ENCODE measurements at places on chromosomes 3 and 15. TPM values are rescaled to one million over a fixed set of nuclear protein-coding genes. Genes with fewer than 3 reads are reported as not detected.
A peak's percentile ranks its signal among the peaks of the same experiment; 100 is the strongest.

DNA sequence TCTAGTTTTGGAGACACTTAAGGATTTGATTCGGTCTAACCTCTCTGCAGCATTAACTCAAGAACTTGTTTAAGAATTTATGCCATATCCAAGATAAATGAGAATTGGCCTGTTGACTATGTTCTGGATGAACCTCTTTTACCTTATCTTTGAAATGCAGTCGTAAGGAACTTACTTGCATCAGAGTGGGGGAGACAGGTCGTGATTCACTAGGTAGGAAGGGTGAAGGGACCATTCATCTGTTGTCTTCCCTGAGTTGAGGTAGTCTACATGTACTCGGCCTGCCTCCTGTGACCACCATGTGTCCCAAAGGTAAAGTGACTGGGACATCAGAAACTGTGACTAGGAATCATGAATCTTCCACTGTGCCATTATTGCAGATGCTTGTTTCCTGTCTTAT, 248.0 kb upstream of the P2RY1 start:
- no peak overlapping the region for H3K27ac ChIP-seq
- H3K4me1 ChIP-seq, result no peaks in the 10 kb centered on the region
- no peak overlapping the region for H3K4me3 ChIP-seq
- H3K36me3 ChIP-seq, result no peaks in the 10 kb centered on the region

- H3K4me3 ChIP-seq, result no peak overlapping the region
- H3K27ac ChIP-seq, result no peak overlapping the region
- H3K4me1 ChIP-seq, result peaks cover 6% of the 10 kb centered on the region
- DNase-seq, result no peak
- no peaks in the 10 kb centered on the region for H3K27me3 ChIP-seq
Measured at GRCh38 chr3:113659101-113659541, 37.3 kb downstream of the USF3 start.

- no peak overlapping the region for H3K4me3 ChIP-seq
- peaks cover 1% of the 10 kb centered on the region for H3K27me3 ChIP-seq
- no peak overlapping the region for H3K27ac ChIP-seq
Measured at GRCh38 chr3:53089511-53089910, 40.7 kb downstream of the RFT1 start.

GRCh38 chr15:88490036-88490435, 22.5 kb downstream of the MRPS11 start:
- no peak for DNase-seq
- no peaks in the 10 kb centered on the region for H3K36me3 ChIP-seq
- no peak overlapping the region for H3K4me3 ChIP-seq
- no peaks in the 10 kb centered on the region for H3K4me1 ChIP-seq
- H3K27ac ChIP-seq, result no peak overlapping the region

DNA sequence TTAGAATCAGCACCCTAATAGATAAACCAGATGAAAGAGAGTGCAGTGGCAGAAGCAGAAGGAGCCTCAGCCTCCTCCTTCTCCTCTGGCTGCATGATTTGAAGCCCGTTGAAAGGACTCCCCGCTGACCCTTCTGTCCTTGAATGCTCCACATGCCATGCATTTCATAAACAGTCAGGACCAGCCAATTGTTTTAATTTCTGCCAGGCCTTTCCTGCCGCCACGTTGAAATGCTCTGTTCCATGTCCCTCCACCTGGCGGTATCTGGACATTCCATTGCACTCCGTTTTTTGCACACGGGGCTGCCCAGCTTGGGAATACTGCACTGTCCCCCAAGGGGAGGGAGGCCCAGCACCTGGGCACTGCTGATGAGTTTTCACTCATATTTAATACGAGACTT, 35.2 kb upstream of the GLCE start:
- no peak overlapping the region for H3K27ac ChIP-seq
- H3K27me3 ChIP-seq, result peaks cover 6% of the 10 kb centered on the region
- no peaks in the 10 kb centered on the region for H3K4me1 ChIP-seq
- no peaks in the 10 kb centered on the region for H3K36me3 ChIP-seq
- no peak overlapping the region for H3K4me3 ChIP-seq

GRCh38 chr15:33358306-33358705, 47.5 kb downstream of the RYR3 start:
- peaks cover 5% of the 10 kb centered on the region for H3K27me3 ChIP-seq
- H3K4me3 ChIP-seq, result no peak overlapping the region
- H3K4me1 ChIP-seq, result no peaks in the 10 kb centered on the region

GRCh38 chr15:31332020-31332680, 5.5 kb downstream of the KLF13 start:
- H3K4me1 ChIP-seq, result peaks cover 86% of the 10 kb centered on the region
- H3K36me3 ChIP-seq, result no peaks in the 10 kb centered on the region
- H3K27ac ChIP-seq, result peak overlapping the region; percentile 95

GRCh38 chr3:51176923-51177322, 208.2 kb upstream of the MANF start:
- no peak overlapping the region for H3K4me3 ChIP-seq
- no peak for DNase-seq
- H3K36me3 ChIP-seq, result peaks cover 18% of the 10 kb centered on the region
- no peaks in the 10 kb centered on the region for H3K4me1 ChIP-seq

DNA sequence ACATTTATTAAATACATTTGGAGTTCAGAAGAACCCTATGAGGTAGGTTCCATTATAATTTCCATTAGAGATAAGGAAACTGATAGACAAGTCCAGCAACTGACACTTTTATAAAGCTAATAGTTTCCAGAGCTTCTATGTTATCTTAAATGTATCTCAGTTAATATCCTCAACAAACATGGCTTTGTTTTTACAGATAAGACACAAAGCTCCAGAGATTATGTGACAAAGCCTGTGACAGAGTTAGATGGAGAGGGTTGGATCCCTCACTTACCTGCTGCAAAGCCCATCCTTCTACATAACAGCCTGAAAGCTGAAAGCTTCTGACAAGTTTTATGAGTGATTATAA, 473 bp upstream of the COMMD2 start:
- peaks cover 16% of the 10 kb centered on the region for H3K36me3 ChIP-seq
- H3K27ac ChIP-seq, result peak overlapping the region; percentile 88
- H3K4me1 ChIP-seq, result peaks cover 52% of the 10 kb centered on the region
- H3K4me3 ChIP-seq, result peak overlapping the region; percentile 97

DNA sequence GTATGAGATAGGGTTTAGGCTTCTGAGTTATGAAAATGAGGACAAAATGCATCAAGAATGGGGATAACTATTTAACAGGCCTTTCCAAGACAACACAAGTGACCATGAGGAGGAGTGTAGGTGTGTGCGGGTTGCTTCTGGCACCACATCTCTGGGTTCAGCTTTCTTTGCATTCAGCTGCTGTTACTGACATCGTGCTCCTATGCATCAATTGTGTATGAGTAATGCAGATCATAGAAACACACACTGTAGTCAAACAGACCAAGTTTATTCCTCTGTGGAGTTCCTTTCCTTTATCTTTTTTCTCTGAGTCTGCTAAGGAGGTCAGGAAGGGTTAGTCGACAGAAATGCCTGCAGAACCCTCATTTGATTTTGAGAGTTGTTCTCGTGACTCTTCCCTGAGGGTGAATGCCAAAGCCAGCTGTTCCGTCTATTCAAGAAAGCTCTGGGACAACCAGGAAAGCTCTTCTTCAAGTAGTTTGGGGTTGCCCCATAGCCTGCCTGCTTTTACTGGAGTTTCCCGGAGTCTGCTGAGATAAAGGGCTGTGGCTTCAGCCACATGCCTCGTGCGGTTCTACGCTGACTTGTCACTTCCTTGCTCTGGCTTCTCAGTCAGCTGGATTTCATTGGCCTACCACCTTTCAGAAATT, 136.7 kb upstream of the TLE3 start:
- H3K4me3 ChIP-seq, result no peak overlapping the region
- peaks cover 41% of the 10 kb centered on the region for H3K4me1 ChIP-seq
- H3K27me3 ChIP-seq, result peaks cover 16% of the 10 kb centered on the region

DNA sequence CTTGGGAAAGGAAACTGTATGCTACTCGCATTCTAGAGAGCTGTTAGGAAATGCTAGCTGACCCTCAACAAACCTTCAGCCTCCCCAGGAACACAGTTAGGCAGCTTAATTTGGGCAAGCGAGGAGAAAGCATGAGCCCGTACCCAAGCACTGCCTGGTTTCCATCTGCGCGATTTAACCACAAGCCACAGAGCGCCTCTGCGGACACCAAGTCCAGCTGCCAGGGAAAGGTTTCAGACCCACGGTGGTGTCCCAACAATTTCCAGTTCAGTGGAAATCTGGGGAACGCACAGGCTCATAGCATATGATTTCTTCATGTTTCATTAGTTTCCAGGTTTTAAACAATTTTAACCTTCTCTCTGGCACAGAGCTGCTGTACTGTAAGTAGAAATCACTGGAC, 617.6 kb downstream of the FHIT start:
- H3K36me3 ChIP-seq, result no peaks in the 10 kb centered on the region
- H3K4me3 ChIP-seq, result no peak overlapping the region
- H3K27ac ChIP-seq, result no peak overlapping the region
- H3K27me3 ChIP-seq, result no peaks in the 10 kb centered on the region
- H3K4me1 ChIP-seq, result no peaks in the 10 kb centered on the region

- no peak overlapping the region for H3K27ac ChIP-seq
- no peak overlapping the region for H3K4me3 ChIP-seq
- DNase-seq, result no peak
- H3K4me1 ChIP-seq, result peaks cover 2% of the 10 kb centered on the region
- H3K36me3 ChIP-seq, result peaks cover 3% of the 10 kb centered on the region
Measured at GRCh38 chr3:24519368-24520100, 24.9 kb upstream of the THRB start.

DNA sequence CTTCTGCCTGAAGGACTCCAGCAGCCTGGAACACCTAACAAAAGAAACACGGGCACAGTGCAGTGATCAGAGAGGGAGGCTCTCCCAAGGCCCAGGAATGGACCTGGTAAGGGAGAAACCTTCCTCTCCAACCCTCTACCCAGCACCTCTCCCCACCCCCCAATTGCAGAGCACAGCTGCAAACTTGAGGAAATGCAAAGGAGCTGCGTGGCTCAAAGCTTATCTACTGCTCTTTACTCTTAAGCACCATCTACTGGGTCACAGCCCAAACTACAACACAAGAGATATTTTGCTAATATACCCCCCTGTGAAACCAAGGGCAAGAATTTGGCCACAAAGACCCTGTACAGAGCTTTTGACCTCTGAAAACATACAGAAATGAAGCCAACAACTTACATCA, 328.3 kb downstream of the OXSM start:
- no peaks in the 10 kb centered on the region for H3K4me1 ChIP-seq
- no peaks in the 10 kb centered on the region for H3K36me3 ChIP-seq
- peaks cover 2% of the 10 kb centered on the region for H3K27me3 ChIP-seq
- no peak for DNase-seq
- H3K27ac ChIP-seq, result no peak overlapping the region

- peaks cover 6% of the 10 kb centered on the region for H3K4me1 ChIP-seq
- H3K4me3 ChIP-seq, result no peak overlapping the region
- no peak for DNase-seq
- no peaks in the 10 kb centered on the region for H3K36me3 ChIP-seq
- H3K27ac ChIP-seq, result no peak overlapping the region
- H3K27me3 ChIP-seq, result no peaks in the 10 kb centered on the region
Measured at GRCh38 chr3:12465151-12465835, 19.0 kb upstream of the TSEN2 start.

DNA sequence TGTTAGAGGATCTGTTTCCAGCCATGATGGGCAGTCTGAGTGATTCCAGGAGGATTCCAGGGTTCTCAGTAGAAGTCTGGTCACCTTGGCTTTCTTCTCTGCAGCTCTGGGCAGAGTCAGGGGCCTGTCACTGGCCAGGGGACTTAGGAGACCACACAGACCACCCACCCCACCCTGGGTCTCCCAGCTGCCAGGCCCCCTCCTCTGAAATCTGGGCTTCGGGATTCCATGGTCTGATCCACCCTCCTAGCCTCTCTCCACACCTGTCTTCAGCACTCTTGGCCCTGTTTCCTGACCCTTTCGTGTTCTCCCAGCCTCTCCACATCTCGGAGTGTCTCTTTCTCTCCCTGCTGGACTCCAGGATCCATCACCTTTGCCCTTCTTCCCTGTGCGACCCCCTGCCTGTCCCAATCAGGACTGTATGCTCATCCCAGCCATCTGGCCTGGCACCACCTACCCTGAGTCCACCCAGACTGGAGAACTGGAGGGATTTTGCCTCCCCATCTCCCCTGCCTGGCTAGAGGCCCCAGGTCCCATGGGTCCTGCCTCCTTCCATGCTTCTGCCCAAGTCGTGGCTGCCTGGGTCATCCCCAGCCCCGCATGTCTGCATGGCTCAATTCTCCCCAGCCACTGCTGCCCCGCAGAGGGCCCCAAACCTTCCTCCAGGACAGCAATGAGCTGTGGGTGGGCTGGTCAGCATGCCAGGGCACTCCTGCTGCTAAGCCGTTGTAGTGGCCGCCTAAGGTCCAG, 34.3 kb downstream of the GOLGA6L10 start:
- DNase-seq, result no peak
- H3K4me3 ChIP-seq, result no peak overlapping the region
- no peaks in the 10 kb centered on the region for H3K4me1 ChIP-seq
- H3K36me3 ChIP-seq, result no peaks in the 10 kb centered on the region

DNA sequence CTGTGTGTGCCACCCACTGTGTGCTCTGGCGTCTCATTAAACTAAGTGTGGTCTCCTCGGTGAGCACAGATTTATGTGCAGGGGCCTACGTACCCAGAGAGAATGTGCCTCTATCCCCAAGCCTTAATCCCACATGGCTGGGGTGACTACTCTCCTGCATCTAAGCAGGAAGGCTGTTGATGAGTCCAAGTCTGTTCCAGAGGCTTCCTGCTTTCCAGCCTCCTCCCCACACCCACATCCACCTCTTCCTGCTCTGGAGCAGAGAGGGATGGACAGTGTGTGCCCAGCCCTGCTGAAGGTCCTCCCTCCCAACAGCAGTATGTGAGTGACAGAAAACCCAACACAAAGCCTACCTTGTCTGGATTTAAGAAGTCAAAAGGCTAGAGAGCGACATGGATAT, 38.8 kb upstream of the BCL2L10 start:
- H3K4me1 ChIP-seq, result no peaks in the 10 kb centered on the region
- H3K4me3 ChIP-seq, result no peak overlapping the region
- peaks cover 15% of the 10 kb centered on the region for H3K36me3 ChIP-seq

- peaks cover 91% of the 10 kb centered on the region for H3K4me1 ChIP-seq
- H3K27ac ChIP-seq, result peak overlapping the region; percentile 98
- DNase-seq, result peak; percentile 52
Measured at GRCh38 chr15:94293411-94294402, 62.3 kb downstream of the MCTP2 start.

DNA sequence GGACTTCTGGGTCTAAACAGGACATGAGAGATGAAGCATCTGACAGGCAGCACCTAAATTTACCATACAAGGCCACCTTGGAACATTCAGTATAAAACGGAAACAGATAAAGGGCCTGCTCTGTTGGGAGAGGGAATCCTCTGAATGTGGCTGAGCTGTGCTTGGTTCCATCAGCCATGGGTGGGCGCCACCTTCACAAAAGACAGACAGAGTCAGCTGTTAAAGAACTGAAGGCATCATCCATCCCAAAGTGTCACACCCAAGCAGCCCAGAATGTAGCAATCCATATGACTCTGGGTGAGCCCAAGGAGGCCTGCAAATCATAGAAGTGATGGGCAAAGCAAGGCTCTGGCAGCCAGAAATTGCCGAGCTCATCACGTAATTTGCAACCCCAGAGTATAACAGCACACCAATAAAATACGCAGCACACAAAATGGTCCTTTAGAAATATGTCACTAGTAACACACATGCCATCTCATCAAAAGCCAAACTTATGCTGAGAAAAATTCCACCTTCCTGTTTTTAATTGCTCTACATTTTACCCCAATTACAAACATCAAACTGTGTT, 24.8 kb upstream of the RBP1 start:
- H3K4me3 ChIP-seq, result no peak overlapping the region
- no peaks in the 10 kb centered on the region for H3K4me1 ChIP-seq
- no peaks in the 10 kb centered on the region for H3K36me3 ChIP-seq
- H3K27ac ChIP-seq, result no peak overlapping the region
- no peaks in the 10 kb centered on the region for H3K27me3 ChIP-seq

The PLA1A gene
- polyA plus RNA-seq, result not detected

The TRH gene
- not detected for polyA plus RNA-seq

The SLC2A2 gene
- polyA plus RNA-seq, result not detected

The ITPKA gene
- polyA plus RNA-seq, result not detected

The PPP1R14D gene
- polyA plus RNA-seq, result not detected

The DPPA2 gene
- not detected for polyA plus RNA-seq

The CCDC54 gene
- 0.32 TPM for polyA plus RNA-seq

All from immature natural killer cell (primary cell).